Ovary (tissue), 10 donors: ENCODE measurements at places on chromosomes 1 and 21.

DNA sequence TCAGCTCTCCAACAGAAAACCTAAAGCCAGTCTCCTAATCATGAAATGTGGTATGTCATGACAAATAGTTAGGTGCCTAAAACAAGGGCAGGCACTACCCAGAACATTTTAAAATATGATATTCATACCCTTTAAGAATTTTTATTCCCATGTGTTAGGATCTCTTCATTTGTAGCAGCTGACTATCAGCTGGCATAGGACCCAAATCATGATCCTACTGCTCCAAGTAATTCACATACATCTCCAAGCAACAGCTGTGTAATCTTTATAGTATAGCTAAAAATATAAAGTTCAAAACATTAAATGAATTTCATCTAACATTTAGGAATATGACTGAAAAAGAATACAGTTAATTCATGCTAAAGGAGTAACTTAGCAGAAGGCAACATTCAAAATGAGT is 57.5 kb downstream of the ENAH start:
- DNase-seq, result no peak

GRCh38 chr21:43809346-43809799 is 20.0 kb downstream of the RRP1 start:
- peak; percentile 64 for DNase-seq

GRCh38 chr1:183310753-183311479 is 107.3 kb downstream of the NMNAT2 start:
- DNase-seq, result no peak

DNA sequence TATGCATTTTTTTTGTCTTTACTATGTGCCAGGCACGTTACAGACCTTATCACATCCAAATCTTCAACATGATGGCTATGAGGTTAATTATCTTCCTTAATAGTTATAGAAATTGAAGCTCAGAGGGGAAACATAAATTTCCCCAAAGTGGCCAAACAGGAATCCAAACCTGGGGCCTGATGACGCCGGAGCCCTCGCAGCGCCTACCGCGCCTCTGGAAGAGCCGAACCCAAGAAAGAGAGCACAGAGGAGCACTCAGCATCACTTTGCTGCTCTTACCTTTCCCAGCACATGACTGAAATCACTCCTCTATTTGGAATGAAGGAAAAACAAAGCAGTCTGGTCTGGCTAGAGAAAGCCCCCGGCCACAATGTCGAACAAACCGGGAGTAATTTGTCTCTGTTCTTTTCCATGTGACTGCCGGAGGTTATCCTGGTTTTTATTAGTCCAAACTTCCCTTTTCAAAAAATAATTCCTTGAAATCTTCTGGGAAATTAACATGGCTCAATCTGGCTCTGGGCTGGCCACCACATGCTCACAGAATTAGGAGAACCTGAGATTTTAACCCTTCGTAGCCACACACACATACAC is 195.5 kb downstream of the ADSS2 start:
- DNase-seq, result no peak

- DNase-seq, result no peak
Observed at GRCh38 chr1:86235852-86236251, 79.3 kb upstream of the COL24A1 start.

DNA sequence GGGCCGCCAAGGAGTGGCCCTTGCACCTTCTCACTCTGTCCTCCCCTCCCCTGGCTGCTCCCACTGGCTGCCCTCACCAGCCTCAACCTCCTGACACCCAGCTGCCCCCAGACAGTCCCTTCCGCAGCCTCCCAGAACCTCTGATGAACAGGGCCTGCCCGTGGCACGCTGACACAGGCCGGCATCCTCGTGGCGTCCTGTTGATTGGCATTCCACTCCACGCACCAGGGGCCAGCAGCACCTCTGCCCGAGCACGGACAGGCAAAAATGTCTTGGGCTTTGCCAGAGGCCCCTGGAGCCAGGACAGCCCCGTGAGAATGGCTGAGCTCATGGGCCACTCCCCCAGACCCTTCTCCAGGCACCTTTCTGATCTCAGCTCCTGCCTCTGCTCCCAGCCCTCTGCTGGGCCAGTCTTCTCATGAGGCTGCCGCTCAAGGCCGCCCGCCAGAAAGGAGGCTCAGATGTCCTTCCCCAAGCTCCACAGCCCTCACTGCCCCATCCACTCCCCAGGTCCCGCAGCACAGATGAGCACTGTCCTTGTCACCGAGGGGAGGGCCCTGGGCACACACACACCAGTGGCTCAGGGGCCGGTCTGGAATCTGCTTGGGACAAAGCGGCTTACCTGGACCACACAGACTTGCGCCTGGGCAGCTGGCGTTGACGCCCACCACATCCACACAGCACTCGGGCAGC is 15.8 kb upstream of the RNF223 start:
- no peak for DNase-seq

GRCh38 chr1:236998546-236998945 is 5.7 kb downstream of the MT1HL1 start:
- DNase-seq, result no peak

GRCh38 chr1:81424061-81424460 is 376.7 kb upstream of the ADGRL2 start:
- DNase-seq, result no peak

DNA sequence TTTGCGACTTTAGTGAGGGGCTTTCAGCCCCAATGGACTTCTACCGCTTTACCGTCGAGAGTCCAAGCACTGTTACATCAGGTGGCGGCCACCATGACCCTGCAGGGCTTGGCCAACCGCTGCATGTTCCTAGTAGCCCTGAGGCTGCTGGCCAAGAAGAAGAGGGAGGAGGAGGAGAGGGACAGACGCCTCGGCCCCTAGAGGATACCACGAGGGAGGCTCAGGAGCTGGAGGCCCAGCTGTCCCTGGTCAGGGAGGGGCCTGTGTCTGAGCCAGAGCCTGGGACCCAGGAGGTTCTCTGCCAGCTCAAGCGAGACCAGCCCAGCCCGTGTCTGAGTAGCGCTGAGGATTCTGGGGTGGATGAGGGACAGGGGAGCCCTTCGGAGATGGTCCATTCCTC is 8.6 kb upstream of the SLC25A34 start:
- DNase-seq, result no peak

- no peak for DNase-seq
Observed at GRCh38 chr1:104745875-104746274, 996.2 kb downstream of the AMY1C start.

- no peak for DNase-seq
Observed at GRCh38 chr1:8266436-8267165, 51.3 kb upstream of the SLC45A1 start.

- DNase-seq, result no peak
Observed at GRCh38 chr1:116741836-116742565, 12.2 kb upstream of the CD2 start.

GRCh38 chr1:205579711-205580110 is 52.1 kb downstream of the ELK4 start:
- DNase-seq, result no peak

DNA sequence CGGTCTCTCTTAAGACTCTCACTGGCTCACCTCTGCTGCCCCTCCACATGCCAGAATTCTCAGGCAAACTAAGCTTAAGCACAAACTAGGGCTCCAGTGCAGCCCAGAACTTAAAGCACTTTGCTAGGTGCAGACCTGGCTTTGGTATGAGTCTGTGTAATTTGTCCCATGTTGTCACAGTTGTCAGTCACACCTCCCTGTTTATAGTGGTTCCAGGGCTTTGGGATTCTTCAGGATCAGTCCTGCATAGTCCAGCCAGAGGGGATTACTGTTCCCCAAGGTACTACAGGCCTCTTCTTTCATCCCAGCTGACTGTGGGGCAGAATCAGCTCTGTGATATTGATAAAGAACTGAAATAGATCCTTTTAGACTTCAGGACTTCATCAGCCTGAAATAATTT is 105.0 kb upstream of the UBE2U start:
- no peak for DNase-seq

DNA sequence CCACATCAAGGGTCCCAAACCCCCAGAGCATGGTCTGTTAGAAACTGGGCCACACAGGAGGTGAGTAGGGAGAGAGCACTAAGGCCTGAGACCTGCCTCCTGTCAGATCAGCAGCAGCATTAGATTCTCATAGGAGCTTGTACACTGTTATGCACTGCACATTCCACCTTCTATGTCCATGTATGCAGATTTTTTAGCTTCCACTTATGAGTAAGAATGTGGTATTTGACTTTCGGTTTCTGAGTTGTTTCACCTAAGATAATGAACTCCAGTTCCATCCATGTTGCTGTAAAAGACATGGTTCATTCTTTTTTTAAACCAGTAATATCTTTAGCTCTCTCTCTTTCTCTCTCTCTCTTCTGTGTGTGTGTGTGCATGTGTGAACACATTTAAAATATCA is 663 bp upstream of the GBP6 start:
- DNase-seq, result no peak

DNA sequence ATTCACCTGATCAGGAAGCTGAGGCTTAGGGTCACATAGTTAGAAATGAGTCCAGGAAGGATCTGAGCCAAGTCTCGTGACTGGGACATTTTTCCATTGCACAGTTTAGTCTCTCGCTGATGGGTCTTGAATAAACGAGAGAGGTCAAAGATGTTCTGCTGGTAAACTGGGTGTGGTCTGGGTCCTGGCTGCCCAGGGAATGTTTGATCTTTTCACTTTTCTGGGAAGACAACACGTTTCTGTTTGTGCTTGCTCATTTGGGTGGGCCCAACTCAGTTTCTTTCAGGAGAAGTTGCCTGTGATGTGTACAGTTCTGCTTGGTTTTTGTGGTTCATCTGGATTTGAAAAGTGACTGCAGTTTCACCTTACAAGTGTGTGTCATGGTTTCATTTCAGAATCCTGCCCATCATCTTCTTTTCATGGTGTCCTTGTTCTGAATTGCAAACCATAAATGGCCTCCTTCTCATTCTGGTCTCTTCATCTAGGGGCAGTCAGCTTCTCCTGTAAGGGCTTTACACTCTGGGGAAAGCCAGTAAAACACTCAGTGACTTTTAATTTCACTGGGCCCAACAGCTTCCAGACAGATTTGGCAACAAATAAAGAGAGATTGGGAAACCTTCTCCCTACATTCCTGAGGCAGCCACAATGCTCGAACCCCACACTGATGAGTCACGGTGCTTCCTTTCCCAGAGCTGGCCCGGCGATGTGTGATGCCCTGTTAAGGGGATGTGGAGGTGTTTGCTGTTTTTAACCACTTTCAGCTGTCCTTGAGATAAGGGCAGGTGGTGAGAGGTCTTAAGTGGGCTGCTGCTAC is 7.2 kb upstream of the TACSTD2 start:
- DNase-seq, result peak; percentile 46

GRCh38 chr1:32816676-32817158 is 441 bp downstream of the YARS1 start:
- no peak for DNase-seq

DNA sequence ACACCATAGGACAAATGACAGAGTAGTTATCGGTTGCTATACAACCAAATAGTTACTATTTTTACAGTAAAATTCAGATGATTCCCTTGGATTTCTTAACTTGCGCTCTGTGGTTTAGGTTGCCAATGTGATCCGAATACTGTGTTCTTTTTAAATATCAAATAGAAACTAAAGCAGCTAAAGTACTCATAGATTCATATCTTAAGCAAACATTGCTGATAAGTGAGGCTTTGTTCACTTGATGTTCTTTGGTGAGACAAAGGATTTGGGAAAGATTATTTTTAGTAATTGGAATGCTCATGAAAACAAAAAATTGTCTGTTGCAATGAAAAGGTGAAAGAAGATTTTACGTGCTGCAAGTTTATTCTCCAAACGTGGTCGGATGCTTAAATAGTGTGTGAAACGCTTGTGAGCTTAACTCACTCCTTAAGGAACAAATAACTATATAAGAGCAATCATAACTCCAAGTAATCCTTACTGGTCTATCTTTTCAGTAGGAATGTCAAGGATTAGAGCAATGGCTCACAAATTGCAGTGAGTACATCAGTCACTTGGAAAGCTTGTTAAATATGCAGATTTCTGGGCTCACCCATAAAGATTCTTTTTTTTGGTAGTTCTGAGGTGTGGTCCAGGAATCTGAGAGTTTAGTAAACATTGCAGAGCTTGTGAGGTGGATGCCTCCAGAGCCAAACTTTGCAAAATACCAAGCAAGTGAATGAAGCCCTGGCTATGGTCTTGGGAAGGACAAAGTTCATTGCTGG is 31.8 kb upstream of the PDC start:
- no peak for DNase-seq

GRCh38 chr1:24899581-24900485 is 30.2 kb downstream of the RUNX3 start:
- DNase-seq, result no peak

DNA sequence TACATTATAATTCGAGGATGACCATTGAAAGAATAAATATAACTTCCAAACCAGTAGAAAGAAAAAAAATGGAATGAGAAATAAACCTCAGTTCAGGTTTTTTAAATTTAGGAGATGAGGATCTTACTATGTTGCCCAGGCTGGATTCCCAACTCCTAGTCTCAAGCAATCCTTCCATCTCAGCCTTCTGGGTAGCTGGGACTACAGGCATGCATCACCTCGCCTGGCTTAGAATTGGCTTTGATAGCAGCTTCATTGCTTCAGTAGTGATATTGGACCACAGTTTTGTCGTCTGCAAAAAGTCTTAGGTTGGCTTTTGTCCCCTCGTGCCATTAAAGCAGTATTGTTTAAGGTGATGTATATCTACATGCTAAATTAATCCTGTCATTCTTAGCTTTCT is 2.9 kb downstream of the NASP start:
- no peak for DNase-seq

GRCh38 chr1:230896779-230897178 is 28.5 kb upstream of the C1orf198 start:
- no peak for DNase-seq
